Fibroblast of skin of right quadriceps (primary cell): ENCODE measurements at places on chromosomes 11 and 22.

- no peak for DNase-seq
Observed at GRCh38 chr22:20721409-20722218, 52.3 kb upstream of the SERPIND1 start.

GRCh38 chr11:47148903-47149531, 27.7 kb downstream of the ARFGAP2 start:
- DNase-seq: no peak

DNA sequence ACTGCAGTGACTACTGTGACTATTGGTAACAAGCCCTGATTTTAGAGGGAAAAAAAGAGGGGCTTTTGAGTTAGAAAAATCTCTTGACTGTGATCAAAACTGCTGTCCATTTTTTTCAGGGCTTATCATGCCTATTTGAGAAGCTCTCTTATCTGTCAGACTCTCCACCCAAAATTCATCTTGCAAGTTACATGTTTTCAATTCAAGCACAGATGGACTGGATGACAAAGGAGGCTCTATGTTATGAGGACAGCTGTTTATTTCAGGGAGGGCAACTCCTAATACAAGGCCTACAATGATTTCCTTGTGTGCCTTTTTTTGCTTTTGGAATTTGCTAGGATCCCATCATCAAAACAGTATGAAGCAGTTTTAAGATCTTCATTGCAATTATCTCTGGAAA, 35.2 kb upstream of the USP47 start:
- no peak for DNase-seq

GRCh38 chr11:3836903-3837302, 3.9 kb downstream of the RHOG start:
- no peak for DNase-seq

DNA sequence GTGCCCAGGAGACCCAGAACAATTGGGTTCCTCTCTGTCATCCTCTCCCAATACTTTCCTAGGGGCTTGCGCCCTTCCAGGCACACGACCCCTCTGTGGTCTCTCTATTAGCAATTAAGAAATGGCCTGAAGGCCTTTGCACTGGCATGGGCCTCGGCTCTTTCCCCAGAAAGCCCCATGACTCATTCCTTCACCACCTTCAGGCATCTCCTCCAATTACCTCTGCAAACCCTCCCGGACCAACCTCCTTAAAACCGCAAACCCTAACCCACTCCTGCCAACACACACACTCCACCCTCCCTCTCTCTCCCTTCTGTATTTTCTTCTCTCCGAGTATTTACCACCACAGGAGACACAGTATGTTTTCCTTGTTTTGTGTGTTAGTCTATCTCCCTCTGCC, 36.7 kb downstream of the LARGE1 start:
- no peak for DNase-seq

DNA sequence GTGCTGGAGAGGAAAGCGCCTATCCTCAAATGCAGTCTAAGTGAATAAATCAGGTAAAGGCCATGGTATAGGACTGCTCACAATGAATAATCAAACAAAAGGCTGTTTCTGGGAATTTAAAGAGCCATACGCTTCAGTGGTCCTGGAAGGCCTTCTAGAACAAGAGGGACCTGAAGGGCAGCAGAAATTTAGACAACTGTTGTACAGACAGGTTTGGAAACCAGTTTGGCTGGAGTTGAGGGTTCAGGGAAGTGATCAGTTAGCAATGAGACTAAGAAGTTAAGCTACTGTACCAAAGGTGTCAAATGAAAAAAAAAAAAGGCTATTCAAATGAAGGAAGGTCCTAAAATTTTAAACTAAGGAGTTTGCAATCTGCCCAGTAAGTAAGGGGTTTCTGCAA, 56.6 kb upstream of the SCUBE2 start:
- DNase-seq: no peak

DNA sequence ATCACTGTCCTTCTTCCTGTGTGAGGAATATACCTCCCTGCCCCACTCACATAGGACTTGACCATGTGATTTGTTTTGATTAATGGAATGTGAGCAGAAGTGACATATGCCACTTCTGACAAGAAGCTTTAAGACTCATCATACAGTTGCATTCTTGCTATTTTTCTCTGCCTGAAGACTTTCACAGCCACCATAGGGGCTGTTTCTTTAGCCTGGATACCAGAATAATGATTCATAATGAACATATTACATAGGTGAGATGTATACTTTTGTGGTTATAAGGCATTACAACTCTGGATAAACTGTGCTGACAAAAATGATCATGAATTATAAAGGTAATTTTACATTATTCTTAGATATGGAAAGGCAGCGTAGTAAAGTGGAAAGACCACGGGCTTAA, 798.0 kb downstream of the DLG2 start:
- no peak for DNase-seq

DNA sequence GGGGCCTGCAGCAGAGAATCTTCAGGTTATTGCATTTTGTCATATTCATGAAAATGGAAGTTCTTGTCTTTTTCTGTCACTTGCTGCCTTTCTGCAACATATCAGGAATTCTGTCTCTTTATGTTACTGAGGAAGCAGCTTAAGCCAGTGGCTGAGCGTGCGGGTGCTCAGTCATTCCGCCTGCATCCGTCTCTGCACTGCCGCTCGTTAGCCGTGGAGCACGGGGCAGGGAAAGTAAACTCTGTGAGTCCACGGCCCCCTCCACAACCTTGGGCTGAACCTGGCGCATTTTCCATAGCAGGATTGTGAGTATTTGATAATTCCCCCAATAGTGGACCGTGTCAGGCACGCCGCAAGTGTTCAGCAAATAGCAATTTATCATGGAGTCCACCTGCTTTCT, 1007.7 kb downstream of the BRD1 start:
- no peak for DNase-seq

- no peak for DNase-seq
Observed at GRCh38 chr11:14112721-14113120, 150.2 kb downstream of the SPON1 start.

DNA sequence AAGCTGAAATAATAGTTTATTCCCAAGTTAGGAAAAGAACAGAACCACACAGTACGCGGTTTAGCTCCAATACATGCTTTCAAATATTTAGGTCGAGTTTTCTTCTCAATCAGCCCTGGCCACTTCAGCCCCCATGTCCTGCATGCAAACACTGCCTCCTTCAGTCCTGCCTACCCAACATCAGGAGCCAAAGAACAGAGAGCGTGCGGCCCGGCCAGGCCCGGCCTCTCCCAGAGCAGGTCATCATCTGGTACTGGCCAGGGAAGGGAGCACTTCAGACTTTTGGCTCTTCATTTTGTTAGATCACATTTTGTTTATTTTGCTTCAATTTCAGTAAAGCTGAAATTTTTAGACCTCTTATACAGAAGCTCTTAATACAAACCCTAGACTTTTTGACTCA, 6.7 kb downstream of the BRD1 start:
- DNase-seq: no peak

DNA sequence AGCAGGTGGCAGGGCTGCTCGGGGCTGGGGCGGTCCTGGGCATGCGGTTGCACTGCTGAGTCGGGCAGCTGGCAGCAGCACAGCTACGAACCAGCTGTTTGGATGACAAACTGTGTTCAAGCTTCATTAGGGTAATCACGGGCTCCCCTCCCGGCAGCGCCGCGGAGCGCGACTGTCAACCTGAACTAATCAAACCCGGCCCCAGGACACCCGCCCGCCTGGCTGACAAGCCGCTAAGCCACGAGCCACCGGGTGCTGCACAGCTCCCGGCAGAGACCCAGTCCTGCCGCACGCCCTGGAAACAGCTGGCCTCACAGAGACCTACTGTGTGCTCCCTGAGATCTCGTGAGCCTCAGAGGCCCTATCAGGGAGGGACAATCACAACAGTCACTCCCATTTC, 60.6 kb upstream of the TCF20 start:
- no peak for DNase-seq

GRCh38 chr11:81484196-81484595, 1249.5 kb downstream of the FAM181B start:
- no peak for DNase-seq

DNA sequence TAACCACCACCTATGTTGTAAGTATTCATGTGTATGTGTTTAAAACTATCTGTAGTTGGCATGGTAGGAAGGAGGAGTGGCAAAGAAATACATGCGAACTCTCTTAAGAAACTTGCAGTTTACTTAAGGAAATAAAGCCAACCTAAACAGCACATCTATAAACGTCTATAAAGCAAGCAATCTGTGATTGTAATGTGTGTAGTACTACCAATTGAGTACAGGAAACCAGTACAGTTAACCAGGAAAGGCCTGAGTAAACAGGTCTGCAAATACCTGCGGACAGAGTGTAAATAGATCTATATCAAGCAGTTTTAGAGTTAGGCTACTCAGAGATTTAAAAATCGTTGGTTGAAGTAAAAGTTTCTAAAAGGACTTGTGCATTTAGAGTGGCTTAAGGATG, 59.5 kb upstream of the AMOTL1 start:
- DNase-seq: no peak

- DNase-seq: peak; percentile 55
Observed at GRCh38 chr11:123251657-123252344, 56.8 kb upstream of the CLMP start.

GRCh38 chr11:77131560-77131959, 3.5 kb downstream of the MYO7A start:
- DNase-seq: no peak

GRCh38 chr11:96228910-96229309, 114.1 kb downstream of the MAML2 start:
- peak; percentile 61 for DNase-seq

GRCh38 chr22:19291218-19291579, 320 bp downstream of the CLTCL1 start:
- DNase-seq: peak; percentile 20

GRCh38 chr22:36536717-36537116, 7.8 kb upstream of the EIF3D start:
- no peak for DNase-seq

DNA sequence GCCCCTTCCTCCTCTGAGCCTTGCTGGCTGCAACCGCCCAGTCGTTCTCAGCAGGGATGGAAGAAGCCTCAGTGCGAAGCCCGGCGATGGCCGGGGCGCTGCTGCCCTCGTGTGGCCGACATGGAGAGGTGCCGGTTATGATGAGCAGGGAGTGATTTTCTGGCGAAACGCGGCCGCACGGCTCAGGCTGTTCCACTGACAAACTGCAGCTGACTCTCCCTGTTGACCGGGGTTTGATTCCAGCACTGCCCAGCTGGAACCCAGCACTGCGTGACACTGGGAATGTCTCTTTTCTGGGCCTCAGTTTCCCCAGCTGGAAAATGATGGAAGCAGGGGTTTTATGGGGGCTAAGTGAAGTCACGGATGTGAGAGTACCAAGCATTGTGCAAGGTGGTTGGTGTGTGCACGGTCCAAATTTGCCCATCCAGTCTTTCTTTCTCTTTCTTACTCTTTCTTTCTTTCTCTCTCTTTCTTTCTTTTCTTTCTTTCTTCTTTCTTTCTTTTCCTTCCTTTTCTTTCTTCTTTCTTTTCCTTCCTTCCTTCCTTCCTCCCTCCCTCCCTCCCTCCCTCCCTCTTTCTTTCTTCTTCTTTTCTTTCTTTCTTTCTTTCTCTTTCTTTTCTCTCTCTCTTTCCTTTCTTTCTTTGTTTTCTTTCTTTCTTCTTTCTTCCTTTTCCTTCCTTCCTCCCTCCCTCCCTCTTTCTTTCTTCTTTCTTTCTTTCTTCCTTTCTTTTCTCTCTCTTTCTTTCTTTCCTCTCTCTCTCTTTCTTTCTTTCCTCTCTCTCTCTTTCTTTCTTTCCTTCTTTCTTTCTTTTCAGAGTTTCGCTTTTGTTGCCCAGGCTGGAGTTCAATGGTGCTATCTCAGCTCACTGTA, 25.8 kb upstream of the MPPED1 start:
- DNase-seq: peak; percentile 53

DNA sequence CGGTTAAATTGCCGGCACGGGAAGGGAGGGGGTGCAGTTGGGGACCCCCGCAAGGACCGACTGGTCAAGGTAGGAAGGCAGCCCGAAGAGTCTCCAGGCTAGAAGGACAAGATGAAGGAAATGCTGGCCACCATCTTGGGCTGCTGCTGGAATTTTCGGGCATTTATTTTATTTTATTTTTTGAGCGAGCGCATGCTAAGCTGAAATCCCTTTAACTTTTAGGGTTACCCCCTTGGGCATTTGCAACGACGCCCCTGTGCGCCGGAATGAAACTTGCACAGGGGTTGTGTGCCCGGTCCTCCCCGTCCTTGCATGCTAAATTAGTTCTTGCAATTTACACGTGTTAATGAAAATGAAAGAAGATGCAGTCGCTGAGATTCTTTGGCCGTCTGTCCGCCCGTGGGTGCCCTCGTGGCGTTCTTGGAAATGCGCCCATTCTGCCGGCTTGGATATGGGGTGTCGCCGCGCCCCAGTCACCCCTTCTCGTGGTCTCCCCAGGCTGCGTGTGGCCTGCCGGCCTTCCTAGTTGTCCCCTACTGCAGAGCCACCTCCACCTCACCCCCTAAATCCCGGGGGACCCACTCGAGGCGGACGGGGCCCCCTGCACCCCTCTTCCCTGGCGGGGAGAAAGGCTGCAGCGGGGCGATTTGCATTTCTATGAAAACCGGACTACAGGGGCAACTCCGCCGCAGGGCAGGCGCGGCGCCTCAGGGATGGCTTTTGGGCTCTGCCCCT, 529 bp upstream of the CCND1 start:
- DNase-seq: no peak

GRCh38 chr22:47433627-47434026, 671.2 kb downstream of the TBC1D22A start:
- DNase-seq: no peak

- no peak for DNase-seq
Observed at GRCh38 chr11:96384156-96384555, 5.6 kb downstream of the CCDC82 start.

DNA sequence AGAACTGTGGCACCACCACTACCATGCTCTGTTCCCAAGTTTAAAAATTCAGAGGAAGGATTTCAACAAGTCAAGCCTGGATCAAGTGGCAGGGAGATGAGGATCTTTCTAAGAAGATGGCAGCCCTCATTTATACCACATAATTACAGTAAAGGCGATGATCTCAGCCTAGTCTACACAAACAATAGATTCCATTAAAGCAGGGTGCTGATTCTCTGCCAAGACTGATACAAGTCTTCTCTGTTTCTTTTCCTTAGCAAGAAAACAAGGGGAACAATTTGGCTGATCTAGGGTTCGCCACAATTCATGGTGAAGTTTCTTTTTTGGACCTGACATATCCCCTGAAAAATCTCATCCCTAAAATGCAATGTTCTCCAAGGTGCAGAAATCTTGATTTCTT, 73.9 kb downstream of the PPFIBP2 start:
- no peak for DNase-seq

- no peak for DNase-seq
Observed at GRCh38 chr11:3834349-3834663, 6.5 kb downstream of the RHOG start.

DNA sequence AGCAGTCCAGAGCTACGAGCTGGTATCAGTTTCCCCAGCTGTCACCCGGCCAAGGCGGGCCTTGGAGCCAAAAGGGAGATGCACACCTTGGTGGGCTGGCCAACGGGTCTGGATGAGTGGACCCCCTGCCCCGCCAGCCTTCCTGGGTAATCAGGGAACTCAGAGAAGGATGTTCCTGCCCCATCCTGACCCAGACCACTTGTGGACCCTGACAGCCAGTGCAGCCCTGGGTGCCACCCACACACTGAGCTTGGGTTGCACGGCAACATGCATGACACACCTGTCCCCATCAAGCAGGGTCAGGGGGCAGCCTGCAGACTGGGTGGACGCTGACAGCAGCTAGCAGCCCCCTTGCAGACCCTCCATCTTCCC, 8.6 kb downstream of the SLC25A1 start:
- DNase-seq: no peak
